ENCODE measurements at places on chromosomes 16 and 17. TPM values are rescaled to one million over a fixed set of nuclear protein-coding genes. Genes with fewer than 3 reads are reported as not detected.

Gene NLE1
- total RNA-seq = 16.8 TPM

Gene FOXN1
- total RNA-seq = not detected

Gene TMEM88
- not detected for total RNA-seq

Gene NPTX1
- total RNA-seq = 0.53 TPM

Gene INO80E
- total RNA-seq = 151 TPM

DNA sequence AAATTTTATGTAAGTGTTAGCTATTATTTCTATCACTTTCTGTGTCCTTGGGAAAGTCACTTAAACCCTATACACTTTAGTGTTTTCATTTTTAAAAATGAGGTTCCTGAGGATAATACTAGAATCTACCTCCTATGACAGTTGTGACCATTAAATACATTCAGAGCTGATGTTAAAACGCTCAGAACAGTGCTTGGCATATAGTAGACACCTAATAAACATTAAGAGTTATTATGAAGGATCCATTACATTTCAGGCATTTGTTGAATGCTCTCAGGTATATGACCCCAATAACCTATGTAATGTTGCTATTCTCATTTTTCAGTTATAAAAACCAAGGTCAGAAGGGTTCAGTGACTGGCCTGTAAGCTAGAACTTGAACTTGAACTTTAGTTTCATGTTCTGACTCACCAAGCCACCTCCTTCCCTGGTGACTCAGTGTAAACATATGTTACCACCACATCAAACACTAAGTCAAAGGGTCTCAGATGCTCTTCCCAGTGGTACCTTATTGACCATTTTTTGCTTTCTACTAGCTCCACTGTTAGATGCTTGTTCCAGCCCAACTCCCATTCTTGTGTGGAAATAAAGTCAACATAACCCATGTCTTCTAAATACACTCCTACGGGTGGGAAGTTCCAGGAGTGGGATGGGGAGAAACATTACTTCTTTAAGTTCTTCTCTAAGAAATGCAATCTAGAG lies 47.6 kb downstream of the HSD17B2 start:
- peak; percentile 75 for DNase-seq

DNA sequence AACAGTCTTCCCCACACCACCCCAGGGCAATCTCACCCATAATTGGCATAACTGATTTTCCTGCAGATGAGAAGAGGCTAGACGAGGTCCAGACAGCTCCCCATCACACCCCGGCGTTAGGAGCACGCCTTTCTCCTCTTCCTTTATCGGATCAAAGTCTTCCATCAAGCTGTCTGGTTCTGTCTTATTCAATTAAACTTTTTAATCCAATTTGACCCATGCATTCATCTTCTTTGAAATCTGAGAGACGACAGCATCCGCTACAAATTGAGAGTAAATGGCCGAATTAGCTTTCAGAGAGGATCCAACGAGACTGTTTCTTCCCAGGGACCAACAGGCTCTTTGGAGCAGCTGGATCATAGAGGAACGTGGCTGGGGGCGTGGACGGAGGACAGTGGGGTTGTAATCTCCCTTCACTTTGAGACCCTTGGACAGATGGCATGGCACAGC lies 44.4 kb upstream of the GPRC5B start:
- DNase-seq = no peak

DNA sequence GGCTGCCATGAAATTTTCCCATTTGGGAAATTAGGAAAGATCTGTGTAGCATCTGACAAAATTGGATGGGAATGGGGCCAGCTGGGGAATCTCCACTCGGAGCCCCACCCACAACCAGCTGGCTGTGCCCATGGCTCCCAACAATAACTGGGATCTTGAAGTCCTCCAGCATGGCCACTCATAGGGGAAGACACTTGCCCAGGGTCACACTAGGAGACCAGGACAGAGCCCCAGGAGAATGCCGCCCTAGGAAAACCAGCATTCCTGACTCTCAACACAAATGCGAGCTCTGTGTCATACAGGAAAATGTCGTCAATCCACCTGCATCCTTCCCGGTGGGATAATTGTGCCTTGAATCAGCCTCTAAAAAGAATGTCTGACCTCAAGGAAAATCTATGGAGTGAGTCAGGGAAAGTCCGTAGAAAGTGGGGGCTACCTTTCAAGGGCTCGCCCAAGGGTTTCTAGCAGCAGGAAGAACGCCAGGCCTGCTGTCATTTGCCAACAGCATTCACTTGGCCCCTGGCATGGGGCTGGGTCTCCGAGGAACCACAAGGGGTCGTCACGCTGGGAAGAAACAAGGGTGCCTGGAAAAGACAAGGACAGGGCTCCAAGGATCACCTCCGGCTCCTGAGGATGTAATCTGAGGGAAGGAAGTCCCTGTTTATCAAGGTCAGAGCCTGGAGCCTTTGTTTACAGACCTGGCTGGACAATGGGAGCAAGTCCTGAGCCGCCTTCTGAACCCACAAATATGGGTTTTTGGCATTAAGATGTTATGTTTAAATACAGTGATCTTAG lies 15.9 kb downstream of the CDH5 start:
- peak; percentile 96 for DNase-seq

DNA sequence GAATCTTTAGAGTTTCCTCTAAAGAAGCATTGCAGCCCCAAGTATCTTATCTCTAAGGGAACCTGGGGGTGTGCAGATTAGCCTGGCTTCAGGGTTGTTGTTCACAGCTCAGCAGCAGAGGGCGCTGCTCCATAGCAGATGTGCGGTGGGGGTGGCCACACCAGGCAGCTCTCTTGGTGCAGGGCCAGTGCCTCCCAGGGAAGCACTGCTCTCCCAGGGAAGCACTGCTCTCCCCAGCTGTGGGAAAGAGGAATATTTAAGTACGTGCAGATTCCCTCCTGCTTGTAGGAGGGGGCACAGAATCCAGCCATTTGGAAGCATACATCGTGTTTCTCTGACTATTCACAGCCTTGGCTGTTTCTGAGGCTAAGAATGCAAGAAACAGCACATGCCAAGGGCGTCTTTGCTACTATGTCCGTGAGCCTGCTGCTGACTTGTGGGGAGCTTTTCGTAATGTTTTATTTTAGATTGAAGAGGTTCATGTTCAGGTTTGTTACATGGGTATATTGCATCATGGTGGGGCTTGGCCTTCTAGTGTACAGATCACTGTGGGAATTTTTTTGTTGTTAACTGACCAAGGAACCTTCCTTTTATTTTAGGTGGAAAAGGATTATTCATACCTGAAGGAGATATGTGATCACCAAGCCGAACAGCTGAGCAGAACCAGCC lies 217.8 kb downstream of the SPECC1 start:
- peak; percentile 71 for DNase-seq

DNA sequence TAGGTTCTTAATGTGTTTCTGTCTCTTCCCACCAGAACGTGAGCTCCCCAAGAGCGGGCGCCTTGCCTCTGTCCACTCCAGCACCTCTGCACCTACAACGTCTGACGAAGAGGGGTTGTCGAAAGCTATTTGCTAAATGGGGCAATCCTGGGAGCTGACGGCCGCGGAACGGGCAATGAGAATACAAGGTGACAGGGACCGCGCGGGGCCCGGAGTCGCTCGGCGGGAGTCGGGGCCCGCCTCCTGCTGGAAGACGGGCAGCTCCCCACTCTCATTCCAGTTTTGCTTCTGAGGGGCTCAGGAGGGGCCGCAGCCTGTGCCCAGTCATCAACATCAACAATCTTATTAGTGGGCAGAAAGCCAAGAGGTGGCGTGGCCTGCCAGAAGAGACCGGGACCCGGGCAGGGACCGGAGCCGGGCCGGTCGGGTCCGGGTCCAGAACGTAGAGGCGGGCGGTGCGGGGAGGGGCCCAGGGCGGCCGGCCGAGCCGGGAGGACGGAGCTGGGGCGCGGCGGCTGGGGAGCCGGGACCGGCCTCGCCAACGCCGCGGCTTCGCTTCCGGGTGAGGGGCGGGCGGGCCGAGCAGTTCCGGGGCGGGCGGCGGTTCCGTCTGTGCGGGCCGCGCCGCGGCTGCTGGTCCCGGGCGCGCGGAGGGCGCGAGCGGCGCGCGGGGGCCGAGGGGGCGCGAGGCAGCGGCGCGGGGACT lies at the start of gene MOSMO:
Gene MOSMO, plus strand, starts transcription at position 603 of the 706 bp plus-strand sequence. CDS start 191 bp downstream, outside the sequence.
- peak; percentile 55 for DNase-seq

DNA sequence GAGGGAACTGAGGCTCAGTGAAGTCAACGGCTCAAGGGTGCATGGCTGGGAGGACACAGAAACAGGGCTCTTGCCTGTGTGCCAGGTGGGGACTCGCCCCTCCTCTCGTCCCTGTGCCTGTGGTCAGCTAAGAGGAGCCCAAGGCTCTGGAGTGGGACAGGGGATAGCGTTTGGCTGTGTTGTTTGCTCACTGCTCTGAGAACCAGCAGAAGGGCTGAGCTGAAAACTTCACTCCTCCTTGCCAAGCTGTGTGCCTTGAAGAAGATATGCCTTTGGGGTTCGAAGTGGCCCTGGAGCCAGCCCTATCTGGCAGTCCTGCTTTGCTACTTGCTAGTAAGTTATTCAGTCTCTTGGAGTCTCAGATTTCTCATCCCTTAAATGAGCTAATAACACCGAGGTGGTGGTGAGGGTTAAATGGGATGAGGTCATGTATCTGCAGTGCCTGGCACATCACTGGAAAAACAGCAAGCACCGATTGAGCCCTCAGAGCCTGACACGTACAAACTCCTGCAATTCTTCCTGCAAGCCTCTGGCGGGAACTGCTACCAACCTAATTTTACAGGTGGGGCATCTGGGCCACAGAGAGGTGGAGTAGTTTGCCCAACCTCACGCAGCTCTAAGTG lies 17.7 kb downstream of the FOXL1 start:
- no peak for DNase-seq

DNA sequence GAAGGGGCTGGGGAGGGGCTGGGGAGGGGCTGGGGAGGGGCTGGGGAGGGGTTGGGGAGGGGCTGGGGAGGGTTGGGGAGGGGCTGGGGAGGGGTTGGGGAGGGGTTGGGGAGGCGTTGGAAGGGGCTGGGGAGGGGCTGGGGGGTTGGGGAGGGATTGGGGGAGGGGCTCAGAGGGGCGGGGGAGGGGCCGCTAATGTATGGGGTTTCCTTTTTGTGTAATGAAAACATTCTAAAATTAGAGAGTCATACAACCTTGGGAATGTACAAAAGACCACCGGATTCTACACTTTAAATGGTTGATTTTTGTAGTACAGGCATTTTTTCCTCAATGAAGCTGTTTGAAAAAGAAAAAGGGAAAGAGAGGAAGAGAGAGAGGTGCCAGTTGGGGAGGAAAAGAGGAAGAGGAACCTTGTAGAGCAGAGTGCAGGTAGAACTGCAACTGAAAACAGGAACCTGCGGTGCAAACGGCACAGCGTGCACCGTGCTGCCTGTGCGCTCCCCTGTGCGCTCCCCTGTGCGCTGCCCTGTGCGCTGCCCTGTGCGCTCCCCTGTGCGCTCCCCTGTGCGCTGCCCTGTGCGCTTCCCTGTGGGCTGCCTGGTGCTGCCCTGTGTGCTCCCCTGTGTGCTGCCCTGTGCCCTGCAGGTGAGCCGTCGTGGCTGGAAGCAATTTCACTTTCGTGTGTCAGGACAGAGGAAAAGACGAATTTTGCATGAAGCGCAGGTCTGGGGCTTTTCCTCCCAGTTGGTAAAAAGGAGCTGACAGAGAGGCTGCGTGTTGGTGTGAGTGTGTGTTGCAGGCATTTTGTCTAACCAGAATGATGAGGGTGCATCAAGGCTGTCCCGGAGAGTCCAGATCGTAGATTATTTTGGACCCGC lies 40.8 kb downstream of the METRNL start:
- no peak for DNase-seq

DNA sequence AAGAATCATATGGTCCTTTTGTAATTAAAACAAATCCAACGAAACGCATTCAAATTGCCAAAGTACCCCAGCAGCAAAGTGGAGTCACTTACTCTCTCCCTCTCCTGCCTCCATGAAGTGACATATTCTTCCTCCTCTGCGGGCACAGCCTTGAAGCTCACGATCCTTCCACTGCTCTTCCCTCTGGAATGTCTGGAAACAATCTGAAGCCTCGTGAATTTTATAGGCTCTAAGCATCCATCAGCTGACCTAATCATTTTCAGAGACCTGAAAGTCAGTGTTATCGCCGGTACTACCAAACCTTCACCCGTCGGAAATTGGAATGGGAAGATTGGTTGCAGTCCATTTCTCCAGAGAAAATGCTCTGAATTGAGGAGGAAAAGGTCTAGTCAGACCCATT lies 134.5 kb upstream of the FOXF1 start:
- DNase-seq = no peak

- no peak for DNase-seq
Observed at GRCh38 chr16:87541872-87542234, 49.0 kb upstream of the ZCCHC14 start.

GRCh38 chr16:14007450-14007849 lies 63.7 kb upstream of the MRTFB start:
- DNase-seq = peak; percentile 34

DNA sequence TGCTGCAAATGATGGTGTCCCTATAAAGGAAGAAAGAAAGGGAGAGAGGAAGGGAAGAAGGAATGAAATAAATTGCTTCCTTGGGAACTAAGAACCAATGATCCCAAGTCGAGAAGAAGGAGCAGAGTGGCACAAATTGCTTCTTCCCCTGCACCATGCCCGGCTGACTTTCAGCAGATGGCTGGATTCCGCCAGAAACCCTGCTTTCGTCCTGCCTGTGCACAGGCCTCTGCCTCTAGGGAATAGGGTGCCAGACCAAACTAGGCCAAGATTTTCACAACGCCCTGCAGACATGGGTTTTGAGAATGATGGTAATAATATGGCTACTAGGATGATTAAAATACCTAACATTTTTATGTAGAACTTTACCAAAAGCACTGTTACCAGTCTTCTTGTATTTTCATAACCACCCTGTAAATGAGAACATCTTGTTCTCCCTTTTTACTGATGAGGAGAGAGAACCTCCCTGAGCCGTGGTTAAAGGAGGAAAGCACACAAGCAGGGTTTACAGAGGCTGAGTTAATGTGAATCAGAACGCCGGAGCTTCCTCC lies 122.1 kb upstream of the HSBP1 start:
- no peak for DNase-seq

GRCh38 chr16:62977876-62978275 lies 941.6 kb upstream of the CDH8 start:
- no peak for DNase-seq

Measured in A172 (cell line).